ENCODE measurements at places on chromosomes 1 and 21.

DNA sequence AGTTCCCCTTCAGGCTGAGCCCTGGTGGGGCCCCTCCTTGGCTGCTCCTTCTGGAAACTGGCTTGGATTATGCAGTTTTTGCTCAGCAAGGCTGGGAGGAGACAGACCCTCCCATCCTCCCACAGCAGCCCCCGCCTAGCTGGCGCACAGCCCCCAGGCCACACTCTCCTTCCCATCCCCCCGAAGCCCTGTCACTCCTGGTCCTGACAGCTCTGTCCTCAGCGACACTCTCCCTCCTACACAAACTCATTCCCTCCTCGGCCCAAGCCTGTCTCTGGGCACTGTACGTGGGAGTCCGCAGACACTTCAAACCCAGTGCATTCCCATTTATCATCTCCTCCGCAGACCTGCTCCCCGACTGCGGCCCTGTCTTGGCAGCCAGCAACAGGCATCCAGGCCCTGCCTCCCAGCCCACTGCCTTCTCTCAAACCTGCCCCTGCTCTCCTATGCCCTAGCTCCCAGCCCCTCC lies 25.0 kb upstream of the EPHB2 start:
- DNase-seq, result no peak

DNA sequence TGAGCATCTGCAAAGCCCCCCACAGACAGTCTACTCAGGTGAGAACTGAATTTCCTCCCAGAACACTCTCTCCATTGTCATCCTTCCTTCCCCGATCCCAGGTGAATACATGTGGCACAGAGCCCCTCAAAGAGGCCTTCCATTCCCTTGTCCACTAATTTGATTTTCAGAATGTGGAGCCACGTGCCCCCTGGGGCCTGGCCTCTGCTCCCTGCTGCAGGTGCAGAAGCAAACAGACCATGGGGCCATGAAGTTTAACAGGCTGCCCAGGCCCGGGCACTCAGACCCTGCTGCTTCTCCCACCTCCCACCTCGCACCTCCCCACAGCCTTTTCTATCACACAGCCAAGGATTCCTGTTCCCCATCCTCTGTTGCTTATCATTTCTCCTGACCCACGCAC lies 243.8 kb upstream of the RAB4A start:
- DNase-seq, result no peak

GRCh38 chr1:16120940-16121410 lies 34.9 kb downstream of the EPHA2 start:
- DNase-seq, result no peak

- no peak for DNase-seq
Observed at GRCh38 chr1:41768583-41768982, 150.1 kb downstream of the HIVEP3 start.

GRCh38 chr1:246779561-246780175 lies 55.5 kb downstream of the SCCPDH start:
- DNase-seq, result no peak

GRCh38 chr21:45465105-45465504 lies 60.1 kb downstream of the COL18A1 start:
- DNase-seq, result no peak
